ENCODE measurements at places on chromosomes 11 and 22.

DNA sequence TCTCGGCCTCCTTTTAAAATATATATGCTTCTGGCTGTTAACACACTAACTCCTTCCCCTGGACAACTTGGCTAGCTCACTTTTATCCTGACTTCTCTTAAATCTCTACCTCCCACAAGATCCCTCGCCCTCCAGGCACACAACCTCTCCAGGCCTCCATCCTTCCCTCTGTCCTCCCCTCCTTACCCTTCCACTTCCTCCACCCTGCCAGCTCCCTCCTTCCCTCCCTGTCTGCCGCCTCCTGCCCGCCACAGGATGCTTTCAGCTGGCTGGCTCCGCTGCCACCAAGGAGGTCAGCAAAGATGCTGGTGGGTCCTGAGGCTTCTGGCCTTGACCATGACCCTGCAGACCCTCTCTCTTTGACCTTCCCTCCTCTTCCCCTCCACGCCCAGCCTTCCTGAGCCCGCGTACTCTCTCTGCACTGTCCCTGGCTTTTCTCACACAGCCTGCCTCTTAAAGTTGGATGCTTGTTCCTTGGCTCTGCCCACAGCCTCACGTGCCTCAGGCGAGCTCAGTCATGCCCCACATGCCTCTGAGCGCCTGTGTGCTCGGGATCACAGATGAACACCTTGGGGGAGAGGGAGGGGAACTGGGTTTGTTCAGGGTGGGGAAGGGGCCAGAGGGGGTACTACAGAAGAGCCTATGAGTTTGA is 6.7 kb downstream of the NFAM1 start:
- DNase-seq: no peak

DNA sequence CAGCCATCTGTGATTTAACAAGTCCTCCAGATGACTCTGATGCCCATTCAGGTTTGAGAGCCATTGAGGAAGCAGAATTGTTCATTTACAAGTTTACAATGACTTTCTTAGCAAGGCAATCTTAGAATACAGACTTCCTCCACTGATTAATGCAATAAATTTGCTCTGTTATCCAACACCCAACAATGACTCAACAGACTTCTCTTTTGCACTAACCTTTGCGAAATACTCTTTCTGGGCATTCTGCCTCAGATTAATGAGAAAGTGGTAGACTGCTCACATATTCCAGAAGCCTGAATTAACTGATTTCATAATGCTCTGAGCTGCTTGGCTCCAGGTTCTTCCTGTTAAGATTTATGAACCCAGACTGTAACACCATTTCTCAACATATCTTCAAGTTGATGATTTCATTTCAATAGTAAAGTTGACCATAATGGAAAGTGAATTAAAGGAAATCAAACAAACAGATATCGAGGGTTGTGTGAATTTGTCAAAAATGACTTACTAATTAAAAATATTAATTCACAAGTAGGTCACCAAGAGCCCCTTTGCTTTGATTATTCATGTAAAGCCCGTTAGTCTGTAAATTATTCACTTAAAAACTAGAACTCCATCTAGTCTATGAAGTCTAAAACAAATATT is 70.5 kb upstream of the BLID start:
- no peak for DNase-seq

DNA sequence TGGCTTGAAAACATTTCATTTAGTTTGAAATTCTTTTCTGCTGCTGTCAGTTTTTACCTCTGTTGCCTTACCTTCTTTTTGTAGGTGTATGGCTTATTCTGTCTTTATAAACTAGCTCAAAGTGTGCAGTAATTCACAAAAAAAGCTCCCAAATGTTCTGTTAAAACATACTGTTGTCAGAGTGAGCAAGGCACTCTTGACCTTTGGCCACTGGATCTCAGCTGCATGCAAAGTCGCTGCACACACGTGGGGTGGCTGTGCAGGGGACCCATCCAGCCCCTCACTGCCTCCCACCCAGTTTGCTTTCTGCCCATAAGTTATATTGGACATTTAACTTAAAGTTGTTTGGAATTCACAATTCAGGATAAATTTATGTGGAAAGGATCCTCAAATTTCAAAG is 92.2 kb downstream of the AMOTL1 start:
- DNase-seq: no peak

GRCh38 chr11:20007386-20007785 is 152.9 kb downstream of the DBX1 start:
- DNase-seq: no peak

GRCh38 chr11:59255281-59255680 is 42.6 kb upstream of the MPEG1 start:
- no peak for DNase-seq

DNA sequence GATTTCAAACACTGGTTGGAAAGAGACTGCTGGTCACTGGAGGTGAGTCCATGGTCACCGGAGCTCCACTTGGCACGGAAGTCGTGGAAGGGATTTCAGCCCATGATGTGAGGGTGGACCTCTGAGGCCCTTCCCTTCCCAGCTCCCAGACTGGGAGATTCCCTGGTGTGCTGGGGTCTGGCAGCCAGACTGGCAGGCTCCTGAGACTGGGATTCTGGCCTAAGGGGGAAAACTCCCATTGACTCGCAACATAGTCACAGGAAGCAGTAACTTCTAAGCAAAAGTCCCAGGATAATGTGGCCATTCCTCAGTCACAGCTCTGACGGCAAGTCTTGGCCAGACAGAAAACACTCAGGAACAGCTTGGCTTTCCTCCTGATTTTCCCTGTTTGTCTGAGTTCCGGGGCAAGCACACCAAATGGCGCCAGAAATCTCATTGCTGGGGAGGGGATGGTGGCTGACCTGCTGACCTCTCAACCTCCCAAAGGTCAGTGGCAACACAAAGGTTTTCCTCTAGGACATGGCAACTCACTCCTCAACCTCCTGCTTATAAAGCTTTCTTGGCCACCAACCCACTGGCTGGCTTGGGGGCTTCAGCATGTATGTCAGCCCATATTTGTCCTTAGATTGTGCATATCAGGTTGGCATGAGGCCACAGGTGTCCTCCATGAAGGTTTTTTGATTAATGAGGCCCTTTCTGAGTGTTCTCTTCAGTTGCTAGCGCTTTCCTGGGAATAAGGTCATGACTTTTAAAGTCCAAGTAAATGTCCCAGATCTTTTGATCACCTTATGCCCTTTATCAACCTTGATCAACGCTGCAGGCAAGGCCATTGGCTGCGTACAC is 99.5 kb downstream of the CCDC81 start:
- DNase-seq: no peak

- no peak for DNase-seq
Measured at GRCh38 chr22:24948356-24949202, 2.1 kb upstream of the LHFPL7 start.

- DNase-seq: no peak
Measured at GRCh38 chr11:68546555-68546954, 86.0 kb downstream of the PPP6R3 start.

- no peak for DNase-seq
Measured at GRCh38 chr11:20031155-20032001, 128.9 kb downstream of the DBX1 start.

GRCh38 chr11:44623341-44623730 is 57.9 kb downstream of the CD82 start:
- no peak for DNase-seq

DNA sequence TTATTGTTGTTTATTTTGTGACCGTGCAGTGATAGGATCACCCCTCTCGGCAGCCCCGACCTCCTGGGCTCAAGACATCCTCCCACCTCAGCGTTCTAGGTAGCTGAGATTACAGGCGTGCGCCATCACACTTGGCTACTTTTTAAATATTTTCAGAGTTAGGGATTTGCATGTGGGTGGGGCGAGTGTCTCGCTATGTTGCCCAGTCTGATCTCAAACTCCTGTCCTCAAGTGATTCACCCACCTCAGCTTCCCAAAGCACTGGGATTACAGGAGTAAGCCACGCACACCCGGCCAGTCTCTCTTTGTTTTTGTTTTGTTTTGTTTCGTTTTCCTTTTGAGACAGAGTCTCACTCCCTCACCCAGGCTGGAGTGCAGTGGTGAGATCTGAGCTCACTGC is 1.2 kb upstream of the INTS5 start:
- no peak for DNase-seq

DNA sequence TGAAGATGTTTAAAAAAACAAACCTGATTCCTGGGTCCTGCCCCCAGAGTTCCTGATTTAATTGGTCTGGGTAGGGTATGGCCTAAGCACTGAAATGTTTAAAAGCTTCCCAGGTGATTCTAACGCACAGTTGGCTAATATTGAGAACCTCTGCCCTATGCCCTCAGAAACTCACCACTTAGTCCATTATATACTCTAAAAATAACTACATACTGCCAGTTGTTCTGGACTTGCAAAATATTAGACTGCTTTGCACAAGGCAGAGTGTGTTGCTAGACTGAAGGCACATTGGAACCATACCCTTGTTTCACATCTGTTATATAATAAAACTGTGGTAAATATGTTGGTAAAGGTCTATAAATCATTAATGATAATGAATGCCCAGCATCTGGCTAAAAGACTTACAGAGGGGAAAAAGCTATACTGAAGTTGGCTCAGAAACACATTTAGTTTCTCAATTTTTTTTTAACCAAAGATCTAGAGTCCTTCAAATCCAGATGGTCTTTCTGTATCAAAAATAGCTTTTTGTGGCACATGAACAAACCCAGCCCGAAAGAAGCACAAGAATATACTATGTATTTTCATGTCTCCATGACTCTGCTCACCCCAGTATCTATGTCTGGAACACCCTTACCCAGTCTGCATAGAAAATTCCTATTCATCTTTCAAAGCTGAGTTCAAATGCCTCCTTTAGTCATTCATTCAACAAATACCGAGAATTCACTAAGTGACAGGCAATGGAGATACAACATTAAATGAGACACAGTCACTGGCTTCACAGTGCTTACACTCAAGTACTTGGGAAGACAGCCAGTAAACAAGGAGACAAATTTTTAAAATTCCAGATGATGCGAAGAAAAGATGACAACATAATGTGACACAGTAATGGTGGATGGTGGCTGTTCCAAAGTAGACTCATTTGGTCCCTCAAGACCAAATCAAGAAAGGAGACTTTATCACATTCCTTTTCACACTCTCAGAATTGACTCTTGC is 44.1 kb downstream of the RBFOX2 start:
- DNase-seq: no peak

DNA sequence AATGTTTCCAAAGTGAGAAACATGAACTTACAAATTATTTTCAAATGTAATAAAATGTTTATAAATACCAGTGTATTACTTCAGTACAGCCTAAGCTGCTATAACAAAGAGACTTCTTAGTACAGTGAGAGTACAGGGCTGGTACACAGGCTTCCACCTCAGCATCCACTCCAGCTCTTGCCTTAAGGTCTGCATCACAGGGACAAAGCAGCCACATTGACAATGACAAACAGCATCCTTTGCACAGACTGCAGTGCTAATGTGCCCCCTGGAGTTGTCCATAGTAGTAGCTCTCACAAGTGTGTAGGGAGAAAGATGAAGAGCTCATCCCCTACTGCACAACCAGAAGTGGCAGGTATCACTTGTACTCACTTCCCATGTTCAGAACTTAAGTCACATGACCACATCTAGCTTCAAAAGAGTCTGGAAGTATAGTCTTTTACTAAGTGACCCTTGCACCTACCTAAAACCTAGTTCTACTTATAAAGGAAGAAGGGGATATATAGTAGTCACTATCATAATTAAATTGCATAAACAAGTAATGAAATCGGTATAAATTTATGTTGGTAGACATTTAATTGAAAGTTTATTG is 10.7 kb upstream of the LIPT2 start:
- no peak for DNase-seq

- no peak for DNase-seq
Measured at GRCh38 chr11:15649371-15650104, 534.8 kb downstream of the INSC start.

- no peak for DNase-seq
Measured at GRCh38 chr11:64268893-64269539, 15.4 kb downstream of the BAD start.

Data from NCI-H526 treated with DMSO at 0.1 percent for 48 hours (cell line).